Activated CD8-positive, alpha-beta T cell treated with anti-CD3 and anti-CD28 coated beads for 36 hours (primary cell): ENCODE measurements at places on chromosomes 3 and 15.

DNA sequence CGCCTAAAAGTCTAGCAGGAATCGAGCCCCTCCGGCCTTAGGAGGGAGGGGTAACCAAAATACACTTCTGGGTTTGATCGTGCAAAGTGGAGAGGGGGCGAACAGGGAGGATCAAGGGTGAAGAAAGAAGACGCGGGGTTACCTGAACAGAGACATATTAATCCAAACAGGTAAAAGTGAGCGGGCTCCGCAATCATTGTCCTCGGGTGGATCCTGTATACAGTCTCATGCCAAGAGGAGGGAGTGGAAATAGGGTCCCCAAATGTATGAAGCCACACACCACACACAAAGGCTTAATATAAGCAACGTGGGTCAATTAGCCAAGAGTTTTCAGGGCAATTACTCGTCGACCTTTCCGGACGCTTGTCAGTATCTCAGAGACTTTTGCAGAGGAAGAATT is 749.5 kb downstream of the ROBO1 start:
- DNase-seq: no peak

DNA sequence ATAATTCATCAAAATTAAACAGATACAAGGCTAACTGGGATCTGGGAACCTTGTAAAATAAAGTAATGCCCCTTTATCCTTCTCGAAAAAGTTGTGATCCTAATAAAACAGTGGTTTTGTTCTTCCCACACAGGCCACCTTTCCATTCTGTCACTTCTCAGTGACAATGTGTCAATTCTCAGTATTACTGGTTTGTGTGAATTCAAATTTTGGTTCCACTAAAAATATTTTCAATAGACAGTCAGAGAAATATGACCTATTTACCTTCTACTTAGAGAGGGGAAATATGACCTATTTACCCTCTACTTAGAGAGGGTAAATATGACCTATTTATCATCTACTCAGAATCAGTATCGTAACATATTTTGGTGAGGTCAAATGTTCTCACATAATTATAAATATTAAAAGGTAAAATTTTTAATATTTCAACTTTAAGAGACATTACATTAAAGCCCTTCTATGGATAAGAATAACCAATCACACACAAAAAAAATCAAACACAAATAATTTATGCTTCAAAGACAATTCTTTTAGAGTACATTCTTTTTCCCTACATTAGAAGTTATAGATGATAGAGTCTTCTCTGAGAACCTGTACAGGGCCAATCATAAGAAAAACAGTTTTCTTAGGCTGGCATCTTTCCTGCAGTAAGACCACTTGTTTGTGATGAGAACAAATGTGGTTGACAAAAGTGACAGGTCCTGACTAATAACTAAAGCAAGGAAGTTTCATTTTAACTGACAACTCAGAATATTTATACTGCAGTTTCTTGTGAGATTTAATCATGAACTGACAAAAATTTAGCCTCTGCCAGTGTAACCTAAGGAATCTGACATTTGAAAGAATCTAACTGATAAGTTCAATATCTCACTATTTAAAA is 323.3 kb downstream of the DIPK2A start:
- DNase-seq: no peak

DNA sequence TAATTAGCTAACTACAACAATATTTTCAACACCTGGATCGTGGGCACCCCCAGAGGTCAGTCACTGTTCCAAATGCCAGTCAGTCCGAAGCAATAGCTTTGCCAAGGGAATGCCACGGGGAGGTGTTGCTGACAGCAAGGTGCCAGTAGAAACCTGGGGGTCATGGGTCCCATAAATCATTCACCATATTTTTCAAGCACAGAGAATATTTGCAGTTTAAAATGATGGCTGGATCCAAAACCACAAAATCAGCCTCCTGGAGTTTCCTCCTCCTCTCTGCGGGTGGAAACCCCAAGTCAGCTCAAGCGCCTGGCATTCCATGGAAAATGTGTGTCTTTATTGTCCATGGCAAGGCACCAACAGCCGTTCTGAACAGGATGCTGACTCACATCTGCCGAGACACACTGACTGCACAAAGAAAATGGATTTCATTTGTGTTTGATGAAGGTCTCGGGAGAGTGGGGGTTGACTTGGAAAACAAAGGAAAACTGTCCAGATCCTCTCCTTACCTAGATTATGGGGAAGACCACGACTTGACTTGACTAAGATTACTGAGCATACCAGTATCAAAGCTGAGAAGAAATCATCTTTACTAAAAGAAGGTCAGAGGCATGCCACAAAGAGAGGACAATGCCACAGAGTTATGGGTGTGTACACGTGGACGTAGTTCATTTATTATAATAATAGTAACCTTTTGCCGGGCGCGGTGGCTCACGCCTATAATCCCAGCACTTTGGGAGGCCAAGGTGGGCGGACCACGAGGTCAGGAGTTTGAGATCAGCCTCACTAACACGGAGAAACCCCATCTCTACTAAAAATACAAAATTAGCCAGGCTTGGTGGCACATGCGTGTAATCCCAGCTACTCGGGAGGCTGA is 26.4 kb downstream of the ANXA2 start:
- peak; percentile 45 for DNase-seq

DNA sequence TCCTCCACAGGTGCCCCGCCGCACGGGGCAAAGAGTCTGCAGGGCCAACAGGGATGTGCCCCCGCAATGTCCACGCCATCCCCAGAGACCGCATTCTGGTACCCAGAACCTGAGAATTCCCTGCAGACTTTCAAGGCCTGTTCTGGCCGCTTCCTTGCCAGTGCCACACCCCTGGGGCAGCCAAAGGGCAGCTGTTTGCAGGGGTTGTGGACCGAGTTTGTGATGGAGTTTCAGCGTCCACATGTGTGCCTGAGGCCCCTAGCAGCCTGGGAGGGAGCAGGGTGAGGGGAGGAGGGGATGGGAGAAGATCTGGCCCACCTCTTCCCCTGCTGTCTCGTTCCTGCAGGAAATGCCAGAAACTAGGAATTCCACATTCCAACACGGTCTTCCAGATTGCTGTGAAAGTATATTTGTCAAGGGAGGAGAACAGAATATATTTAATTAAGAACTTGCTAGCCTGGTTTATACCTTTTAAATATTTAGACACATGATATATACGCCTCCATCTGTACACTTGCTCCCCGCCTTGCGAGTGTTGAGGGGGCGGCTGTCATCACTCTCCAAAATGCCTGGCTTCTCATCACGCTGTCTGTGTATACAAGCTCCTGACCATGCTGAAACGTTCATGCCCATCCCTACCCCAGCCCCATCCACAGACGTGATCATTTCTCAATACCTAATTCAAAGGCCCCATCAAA is 31.1 kb upstream of the RASA2 start:
- DNase-seq: no peak

GRCh38 chr3:131075632-131076328 is 49.1 kb downstream of the NEK11 start:
- no peak for DNase-seq

DNA sequence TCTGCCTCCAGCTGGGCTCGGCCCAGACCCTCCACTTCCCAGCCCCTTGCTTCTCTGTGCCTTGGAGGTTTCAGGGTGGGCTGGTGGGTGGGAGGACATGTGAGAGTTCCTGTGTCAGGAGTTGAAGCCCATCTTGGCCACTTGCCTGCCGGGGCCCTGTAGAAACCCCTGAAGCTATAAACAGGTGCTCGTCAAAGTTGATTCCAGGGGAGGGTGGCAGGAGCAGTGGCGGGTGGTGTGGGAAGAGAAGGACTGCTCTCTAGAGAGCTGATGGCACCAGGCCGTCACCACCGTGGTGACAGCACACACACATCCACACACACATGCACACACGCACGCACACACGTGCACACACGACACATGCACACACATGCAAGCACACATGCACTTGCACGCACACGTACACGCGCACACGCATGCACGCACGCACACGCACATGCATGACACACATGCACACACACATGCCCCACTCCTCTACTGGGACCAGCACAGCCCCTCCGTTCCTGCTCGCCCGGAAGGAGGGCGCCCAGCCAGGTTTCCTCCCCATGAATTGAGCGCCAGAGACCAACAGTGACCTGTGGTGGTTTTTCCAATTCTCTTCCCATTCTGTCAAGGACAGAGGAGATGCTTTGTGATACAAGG is 56.3 kb upstream of the CGNL1 start:
- DNase-seq: no peak

GRCh38 chr3:183911763-183912506 is 27.3 kb upstream of the PARL start:
- no peak for DNase-seq

GRCh38 chr3:124248471-124249028 is 256.6 kb upstream of the ROPN1 start:
- no peak for DNase-seq

DNA sequence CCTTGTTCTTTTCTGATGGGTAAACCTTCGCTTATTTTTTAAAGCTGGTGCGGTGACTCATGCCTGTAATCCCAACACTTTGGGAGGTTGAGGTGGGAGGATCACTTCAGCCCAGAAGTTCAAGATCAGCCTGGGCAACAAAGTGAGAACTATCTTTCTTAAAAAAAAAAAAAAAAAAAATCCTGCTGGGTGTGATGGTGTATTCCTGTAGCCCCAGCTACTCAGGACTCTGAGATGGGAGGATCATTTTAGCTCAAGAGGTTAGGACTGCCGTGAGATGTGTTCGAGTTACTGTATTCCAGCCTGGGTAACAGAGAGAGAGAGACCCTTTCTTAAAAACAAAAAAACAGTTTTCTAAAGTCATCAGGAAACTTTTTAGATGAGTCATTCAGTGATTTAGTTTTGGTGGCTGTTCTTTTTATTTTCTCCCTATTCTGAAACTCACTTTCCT is 37.7 kb downstream of the SLMAP start:
- no peak for DNase-seq

- no peak for DNase-seq
Observed at GRCh38 chr15:76274226-76274625, 37.0 kb downstream of the ETFA start.

GRCh38 chr3:50515565-50516439 is 12.4 kb upstream of the CACNA2D2 start:
- no peak for DNase-seq

DNA sequence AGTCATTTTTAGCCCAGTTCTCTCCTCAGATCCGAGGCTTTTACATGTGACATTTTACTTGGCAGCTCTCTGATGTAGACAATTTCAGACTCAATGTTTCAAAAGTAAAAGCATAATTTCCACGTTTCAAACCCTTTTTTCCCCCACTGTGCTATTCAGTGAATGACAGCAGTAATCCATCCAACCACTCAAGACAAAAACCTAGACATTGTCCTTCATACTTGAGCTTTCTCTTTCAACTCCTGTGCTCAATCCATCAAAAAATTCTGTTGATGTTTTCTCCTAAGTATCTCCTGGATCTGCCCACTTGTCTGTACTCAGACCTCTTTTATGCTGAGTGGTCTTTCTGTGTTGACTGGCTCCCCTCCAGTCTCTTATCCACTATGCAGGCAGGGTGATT is 214.7 kb downstream of the CHL1 start:
- no peak for DNase-seq

DNA sequence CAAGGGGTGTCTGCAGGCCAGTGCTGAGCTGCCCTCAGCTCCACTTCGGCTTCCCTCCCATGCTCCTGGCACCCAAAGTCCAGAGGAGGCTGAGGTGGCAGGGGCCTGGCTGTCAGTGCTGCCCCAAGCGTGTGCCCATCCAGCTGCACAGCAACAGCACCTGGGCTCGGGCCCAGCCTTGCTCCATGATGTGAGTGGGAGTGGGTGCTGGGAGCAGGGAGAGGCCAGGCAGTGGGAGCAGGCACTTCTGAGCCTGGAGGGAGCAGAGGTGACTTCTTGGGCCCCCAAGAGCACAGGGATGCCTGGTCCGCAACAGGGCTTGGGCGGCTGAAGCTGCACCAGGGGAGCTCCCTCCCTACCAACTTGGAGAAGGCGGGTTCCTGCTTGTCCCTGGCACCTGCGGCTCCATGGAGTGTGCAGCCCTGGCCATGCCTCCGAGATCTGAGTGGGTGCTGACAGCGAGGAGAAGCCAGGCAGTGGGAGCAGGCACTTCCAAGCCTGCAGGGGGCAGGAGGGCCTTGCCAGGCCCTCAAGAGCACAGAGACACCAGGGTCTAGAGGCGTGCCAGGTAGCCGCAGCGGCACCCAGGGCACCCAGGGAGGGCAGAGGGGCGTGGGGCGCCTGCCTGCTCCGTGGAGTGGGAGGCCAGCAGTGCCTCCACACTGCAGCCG is 366.7 kb upstream of the SGO1 start:
- DNase-seq: no peak

DNA sequence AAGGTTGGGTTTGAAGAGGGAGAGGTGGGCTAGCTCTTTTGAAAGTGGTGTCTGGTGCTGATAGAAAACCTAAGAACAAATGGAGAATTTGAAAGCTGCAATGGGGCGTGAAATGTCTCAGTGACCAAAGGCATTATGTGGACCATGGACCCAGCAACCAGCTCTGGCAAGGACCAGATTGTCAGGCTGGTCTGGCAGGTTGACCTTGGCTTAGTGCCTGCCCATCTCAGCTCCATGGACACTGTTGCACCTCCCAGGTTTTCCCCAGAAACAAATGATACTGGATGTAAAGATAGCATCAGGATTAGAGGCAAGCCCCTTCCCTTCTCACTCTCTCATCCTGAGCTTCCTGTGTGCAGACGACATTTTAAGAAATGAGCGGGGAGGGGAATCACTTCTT is 302.9 kb upstream of the LRRFIP2 start:
- DNase-seq: no peak

- DNase-seq: no peak
Observed at GRCh38 chr15:48891232-48891765, 13.4 kb downstream of the EID1 start.

GRCh38 chr3:115350606-115351005 is 203.5 kb upstream of the ZBTB20 start:
- no peak for DNase-seq

GRCh38 chr3:195403841-195404408 is 38.9 kb downstream of the ACAP2 start:
- no peak for DNase-seq

GRCh38 chr15:34642247-34642646 is 58.8 kb upstream of the GOLGA8B start:
- DNase-seq: no peak

- DNase-seq: no peak
Observed at GRCh38 chr15:58513726-58514336, 82.0 kb downstream of the LIPC start.

DNA sequence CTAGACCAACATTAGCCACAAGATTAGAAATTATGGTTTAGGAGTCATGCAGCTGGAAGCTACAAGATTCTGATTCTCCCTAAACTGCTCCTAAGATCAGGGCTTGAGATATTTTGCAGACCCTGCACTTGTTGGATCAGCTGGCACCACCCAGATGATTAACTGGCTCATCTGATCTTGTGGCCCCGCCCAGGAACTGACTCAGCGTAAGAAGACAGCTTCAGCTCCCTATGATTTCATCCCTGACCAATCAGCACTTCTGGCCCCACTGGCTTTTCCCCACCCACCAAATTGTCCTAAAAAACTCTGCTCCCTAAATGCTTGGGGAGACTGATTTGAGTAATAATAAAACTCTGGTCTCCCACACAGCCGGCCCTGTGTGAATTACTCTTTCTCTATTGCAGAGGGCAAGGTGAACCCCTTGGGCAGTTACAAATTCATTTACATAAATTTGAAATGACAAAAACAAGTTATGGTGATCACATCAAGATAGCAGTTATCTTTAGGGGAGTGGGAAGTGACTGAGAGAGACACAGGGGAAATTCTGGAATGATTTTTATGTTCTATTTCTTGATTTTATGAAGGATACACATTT is 76.5 kb downstream of the CD200R1L start:
- DNase-seq: peak; percentile 69
